ENCODE measurements at places on chromosomes 3 and 15.

DNA sequence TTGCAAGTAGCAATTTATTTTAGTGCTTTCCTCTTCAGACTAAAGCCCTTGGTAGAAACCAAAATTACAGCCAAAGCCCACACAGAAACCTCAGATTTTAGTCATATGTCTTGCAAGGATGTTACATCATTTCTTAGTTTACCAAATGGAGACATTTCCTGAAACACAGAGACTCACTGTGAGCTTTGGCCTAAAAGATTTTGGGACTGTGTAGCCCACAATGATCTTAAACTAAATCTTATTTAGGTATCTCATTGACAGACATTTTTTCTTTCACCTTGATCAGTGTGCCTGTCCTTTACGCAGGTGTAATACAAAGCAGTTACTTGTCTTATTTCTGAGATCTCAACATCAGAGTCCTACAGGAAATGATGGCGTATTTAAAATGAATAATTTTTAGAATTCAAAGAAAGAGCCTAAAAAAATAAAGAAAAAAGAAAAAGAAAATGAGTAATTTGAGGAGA is 27.8 kb upstream of the AP4E1 start:
- DNase-seq, result no peak

GRCh38 chr15:70473581-70474370 is 289.6 kb downstream of the UACA start:
- DNase-seq, result no peak

DNA sequence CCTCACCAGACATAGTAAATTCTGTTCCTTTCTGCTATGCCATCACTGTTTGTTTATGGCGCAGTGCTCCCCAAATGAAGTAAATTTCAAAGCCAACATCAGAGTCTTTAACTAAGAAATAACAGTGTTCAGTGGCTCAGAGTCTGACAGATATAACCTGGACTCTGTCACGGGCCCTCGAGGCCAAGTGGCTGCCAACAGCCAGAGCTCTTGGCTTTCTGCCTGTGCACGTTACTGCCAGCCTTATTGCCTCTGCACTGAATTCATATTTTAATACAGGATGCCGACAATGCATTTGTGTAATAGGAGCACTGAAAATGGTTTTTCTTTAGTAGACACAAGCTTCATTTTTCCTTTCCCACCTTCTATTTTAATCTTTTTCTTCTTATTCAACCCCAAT is 219.9 kb downstream of the NLGN1 start:
- no peak for DNase-seq

DNA sequence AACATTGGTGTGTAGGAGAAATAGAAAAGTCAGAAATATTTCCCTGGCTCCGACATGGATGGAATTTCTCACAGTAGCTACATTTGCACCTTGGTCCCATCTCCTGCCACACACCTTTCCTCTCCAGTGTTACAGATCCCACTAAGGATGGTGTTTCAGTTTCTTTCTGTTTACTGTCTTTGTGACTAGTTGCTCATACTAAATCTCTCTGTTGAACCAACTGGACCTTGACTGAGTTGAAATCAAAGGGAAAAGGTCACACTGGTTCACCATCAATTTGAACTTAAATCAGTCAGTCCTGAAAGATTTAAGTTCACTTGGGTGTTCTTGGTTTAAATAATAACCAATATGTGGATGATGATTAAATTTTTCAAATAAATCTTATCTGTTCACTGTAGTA is 754.2 kb downstream of the OTOL1 start:
- no peak for DNase-seq

GRCh38 chr3:49530231-49530630 is 24.0 kb upstream of the BSN start:
- no peak for DNase-seq

GRCh38 chr3:4943549-4943948 is 35.7 kb upstream of the BHLHE40 start:
- DNase-seq, result no peak

DNA sequence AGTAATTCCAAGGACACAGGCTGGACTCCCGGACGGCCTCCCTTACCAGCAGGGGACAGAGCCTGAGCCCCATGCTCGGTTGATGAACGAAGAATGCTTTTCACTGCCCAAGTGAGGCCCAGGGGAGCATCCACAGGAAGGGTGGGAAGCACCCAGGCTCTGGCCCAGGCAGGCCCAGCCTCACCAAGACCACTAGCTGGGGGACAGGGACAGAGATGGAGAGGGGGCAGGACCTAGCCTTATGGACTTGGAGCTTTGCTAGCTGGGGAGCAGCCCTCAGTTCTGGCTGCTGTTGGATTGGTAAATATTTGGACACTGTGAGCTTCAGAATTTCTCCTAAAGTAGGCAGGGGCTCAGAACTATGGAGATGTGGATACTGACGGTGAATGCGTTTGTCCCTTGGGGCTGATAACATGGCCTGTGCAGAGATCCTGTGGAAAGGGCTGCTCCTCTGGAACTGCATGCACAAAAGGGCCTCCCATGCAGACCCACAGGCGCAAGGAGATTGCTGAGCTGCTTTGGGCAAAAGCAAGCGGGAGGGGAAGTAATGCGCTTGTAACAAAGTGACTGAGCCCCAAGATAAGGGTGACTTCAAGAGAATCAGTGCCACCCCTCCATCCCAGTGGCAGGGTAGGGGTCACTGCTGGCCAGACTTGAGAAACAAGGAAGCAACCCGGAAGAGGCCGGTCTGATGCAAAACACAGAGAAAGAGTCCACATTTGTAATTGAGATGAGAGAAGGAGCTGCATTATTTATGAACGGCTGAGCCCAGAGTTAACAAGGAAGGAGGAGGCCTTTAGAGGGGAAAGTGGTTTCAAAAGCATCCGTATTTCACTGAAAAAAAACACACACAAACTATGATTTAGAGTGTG is 70.1 kb upstream of the MEF2A start:
- DNase-seq, result no peak

DNA sequence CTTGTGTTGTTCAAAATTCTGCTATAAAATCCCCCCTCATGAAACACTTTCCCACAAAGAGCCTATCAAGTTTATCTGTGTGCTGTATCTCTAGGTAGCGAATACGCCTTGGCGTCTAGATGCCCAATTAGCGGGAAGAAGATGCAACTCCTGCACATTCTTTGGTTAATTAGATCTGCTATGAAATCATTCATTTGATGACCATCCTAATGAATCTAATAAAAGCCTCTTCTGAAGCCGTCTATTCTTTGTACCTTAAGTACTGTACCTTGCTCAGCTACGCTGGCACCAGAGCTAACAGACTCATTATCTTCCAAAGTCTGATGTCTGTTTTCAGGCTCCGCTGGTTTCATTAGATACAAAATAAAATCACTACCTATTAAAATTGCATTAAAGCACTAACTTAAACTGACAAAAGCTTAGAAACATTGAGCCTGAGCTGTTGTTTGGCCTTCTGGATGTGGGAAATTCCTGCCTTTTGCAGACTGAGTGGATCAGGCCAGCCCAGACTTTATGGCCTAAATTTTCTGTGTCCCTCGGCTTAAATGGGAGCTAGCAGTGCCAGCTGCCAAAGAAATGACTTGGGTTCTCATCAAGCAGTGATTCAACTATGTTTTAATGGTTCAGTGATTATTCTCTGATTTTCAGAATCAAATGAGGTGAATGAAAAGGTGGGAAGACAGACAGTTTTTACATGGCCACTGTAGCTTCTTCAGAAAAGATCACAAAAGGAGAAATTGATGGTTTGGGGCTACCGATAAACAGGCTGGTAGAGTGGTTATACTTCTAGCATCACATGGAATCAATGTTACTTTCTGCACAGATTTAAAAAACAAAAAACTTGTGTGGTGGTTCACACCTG is 28.4 kb upstream of the CHST2 start:
- no peak for DNase-seq

GRCh38 chr3:113556316-113556945 is 24.1 kb downstream of the SIDT1 start:
- DNase-seq, result no peak

- DNase-seq, result no peak
Observed at GRCh38 chr15:96162322-96162721, 168.2 kb upstream of the NR2F2 start.

GRCh38 chr3:33786565-33787327 is 11.7 kb upstream of the PDCD6IP start:
- DNase-seq, result no peak

DNA sequence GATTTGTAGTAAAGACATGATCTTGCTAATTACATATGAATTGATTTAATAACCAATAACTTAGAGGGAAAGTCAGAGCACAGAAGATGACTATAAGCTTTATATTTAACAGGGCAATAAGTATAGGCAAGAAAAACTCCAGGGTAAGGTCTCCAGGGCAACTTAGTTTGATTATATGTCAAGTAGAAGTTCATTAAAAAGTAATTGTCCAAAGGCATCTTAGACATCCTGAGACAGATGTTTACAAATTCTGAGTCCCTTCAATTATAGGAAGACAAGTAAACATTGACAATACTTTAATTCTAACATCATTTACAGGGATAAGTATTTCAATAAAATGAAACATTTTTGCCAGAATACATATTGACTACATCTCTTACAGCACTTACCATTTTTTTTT is 416.0 kb downstream of the RAP2B start:
- no peak for DNase-seq

- DNase-seq, result no peak
Observed at GRCh38 chr3:29919571-29919970, 638.7 kb downstream of the RBMS3 start.
